ENCODE measurements at places on chromosomes 7 and 10.

- no peak for DNase-seq
These were observed 1249.6 kb downstream of the TYW1 start for GRCh38 chr7:68246189-68246633.

DNA sequence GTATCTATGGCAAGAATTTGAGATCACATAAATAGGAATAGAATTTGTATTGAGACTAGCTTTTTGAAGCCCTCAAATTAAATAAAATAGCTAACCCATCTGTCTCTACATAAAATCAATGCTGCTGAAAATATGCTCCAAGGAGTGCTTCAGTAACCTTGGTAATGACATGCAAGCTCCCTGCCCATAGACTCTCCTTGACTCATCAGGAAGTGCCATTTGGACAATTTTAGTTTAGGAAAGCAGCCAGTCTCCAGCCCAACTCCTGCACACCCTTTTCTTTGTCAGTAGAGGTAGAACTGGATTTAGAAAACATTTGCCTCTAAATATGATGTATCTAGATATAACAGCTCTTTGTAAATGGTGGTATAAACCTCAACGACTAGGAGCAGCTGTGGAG, 69.9 kb upstream of the PTPRZ1 start:
- no peak for DNase-seq

- no peak for DNase-seq
These were observed 2.2 kb upstream of the MET start for GRCh38 chr7:116669769-116670168.

- DNase-seq, result no peak
These were observed 6.0 kb downstream of the CLDN15 start for GRCh38 chr7:101231644-101232043.

GRCh38 chr10:8279598-8279997, 225.1 kb downstream of the GATA3 start:
- no peak for DNase-seq

GRCh38 chr10:119644205-119644814, 6.9 kb upstream of the BAG3 start:
- no peak for DNase-seq

GRCh38 chr7:38186593-38187314, 8.7 kb downstream of the STARD3NL start:
- no peak for DNase-seq

DNA sequence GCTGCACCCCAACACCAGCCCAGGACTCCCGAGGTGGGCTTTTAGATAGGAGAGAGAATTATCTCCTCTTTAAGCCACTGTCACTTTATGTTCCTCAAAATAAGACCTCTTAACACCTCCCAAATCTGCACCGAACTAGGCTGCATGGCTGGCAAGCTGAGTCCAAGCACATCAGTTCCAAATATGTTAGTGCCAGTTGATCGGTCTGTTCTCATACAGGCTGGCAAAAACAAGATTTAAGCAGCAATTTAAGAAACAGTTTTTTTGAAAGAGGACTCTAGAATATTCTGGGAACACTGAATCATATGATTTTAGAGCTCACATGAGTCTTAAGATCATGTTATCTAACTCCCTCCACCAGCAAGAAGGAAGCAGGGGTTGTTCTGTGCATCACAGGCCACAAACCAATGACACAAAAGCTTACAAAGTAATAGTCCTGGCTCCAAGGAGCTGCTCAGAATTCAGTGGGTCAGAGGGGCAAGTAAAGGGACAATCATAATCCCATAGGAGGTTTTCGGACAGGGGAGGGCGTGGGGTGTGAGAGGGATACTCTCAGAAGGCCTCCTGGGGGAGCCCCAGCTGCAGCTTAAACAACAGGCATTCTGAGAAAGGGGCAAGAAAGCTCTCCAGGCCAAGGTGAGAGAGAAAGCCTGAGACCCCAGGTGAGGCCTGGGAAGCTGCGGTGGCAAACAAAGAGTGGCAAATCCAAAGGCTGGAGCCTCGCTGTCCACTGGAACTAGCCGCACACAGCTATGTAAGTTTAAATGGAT, 7.1 kb downstream of the COBL start:
- DNase-seq, result no peak

GRCh38 chr7:8217200-8218068, 44.5 kb downstream of the ICA1 start:
- peak; percentile 20 for DNase-seq
